Left colon (tissue), 2 donors: ENCODE measurements at places on chromosomes 12 and 14. TPM values are rescaled to one million over a fixed set of nuclear protein-coding genes. Genes with fewer than 3 reads are reported as not detected.

The ALG10B gene
- total RNA-seq = 5.3 TPM

The TBX3 gene
- 5.6 TPM for total RNA-seq

The KLRC2 gene
- 1.7 TPM for total RNA-seq

The FZD10 gene
- total RNA-seq = 0.14 TPM

The KERA gene
- total RNA-seq = not detected

The INHBE gene
- not detected for total RNA-seq

The GRIP1 gene
- total RNA-seq = 11.4 TPM

The TAS2R13 gene
- total RNA-seq = 1.3 TPM

- no peak for DNase-seq
These were observed 4.9 kb upstream of the DCAF4 start for GRCh38 chr14:72921396-72921795.

- peak; percentile 20 for DNase-seq
These were observed 18.9 kb upstream of the LRTM2 start for GRCh38 chr12:1801303-1801975.

GRCh38 chr14:36818246-36818645 lies 156.6 kb downstream of the PAX9 start:
- no peak for DNase-seq

DNA sequence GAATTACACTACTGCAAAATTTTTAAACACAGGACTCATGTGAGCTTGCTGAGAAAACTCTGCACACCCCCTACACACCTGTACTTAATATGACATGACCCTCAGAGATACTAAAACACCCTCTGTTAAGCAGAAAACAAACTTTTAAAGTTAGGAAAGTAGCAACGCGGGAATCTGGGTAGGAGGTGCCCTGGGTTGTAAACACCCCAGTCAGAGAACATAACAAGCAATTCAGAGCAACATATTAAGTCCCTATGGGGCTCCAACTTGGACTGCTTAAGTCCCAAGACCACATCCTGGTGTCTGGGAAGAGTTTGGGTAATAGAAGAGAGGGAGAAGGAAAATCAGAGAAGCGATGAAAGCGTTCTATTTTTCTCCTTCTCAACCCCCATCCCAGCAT lies 1.2 kb downstream of the ATF7 start:
- DNase-seq = no peak

- DNase-seq = no peak
These were observed 57.8 kb downstream of the B4GALNT3 start for GRCh38 chr12:517538-517937.

DNA sequence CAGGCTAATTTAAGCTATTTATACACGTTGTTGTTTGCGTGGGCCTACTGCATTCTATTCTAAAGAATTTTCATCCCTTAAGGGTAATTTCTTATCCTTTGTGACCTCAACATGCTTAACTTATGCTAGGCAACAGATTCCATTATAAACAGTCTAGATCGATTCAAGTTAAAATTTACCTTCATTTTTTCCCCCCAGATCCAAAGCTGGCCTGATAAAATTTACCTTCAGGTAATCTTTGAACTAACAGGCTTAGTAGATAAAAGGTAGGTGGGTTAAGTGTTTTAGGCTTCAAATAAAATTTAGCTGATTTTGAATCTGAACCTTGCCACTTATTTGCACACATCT lies 389 bp upstream of the CCNB1IP1 start:
- DNase-seq = no peak

GRCh38 chr14:33676135-33676566 lies 274.7 kb downstream of the EGLN3 start:
- DNase-seq = no peak

DNA sequence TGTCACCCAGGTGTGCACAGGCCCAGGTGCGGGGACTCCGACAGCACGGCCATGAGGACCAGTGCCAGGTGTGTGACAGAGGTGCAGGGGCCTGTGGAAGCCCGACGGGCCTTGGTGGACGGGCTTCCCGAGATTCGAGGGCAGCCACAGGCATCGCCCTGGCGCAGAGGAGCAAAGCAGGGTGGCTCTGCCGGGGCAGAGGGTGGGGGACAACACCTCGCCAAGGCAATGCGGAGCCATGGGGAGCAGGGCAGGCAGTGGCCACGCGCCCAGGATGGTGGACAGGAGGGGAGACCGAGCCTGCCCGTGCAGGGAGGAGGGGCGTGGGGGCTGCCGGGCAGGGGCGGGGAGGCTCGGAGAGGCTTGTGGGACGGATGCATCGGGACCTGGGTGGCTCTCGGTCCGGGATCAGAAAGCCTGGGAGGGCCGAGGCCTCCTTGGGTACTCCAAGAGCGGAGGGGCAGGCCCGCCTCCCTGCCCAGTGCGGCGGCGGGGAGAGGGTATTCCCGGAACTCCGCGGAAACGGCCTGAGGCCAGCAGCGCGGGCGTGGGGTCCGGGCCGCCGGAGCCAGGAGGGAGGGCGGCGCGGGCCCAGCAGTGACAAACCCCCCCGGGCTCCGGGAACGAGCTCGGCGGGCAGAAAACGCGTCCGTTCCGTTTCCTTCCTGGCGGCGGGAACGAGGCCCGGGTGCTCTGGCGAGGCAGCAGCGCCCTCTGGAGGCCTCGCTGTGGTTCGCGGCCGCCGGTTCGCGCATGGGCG lies 1.6 kb downstream of the TMEM121 start:
- DNase-seq = peak; percentile 70

DNA sequence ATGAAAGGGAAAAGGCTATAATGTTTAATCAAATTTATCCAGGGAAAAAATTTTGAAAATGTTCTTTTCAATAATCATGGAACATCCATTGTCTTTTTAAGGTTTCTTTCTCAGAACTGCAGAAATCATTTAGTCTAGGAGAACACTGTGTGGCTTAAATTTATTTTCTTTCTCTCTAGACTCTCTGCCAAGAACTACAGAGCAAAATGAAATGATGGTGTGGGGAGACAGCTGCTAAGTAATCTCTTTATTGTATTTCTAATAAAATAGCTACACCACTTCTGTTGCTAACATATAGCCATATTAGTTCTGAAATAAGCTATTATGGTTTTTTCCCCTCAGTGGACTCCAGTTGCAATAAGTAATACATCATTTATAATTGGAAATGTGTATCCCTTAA lies 120.9 kb downstream of the EFCAB11 start:
- DNase-seq = no peak

GRCh38 chr14:36591482-36591881 lies 9.1 kb upstream of the NKX2-8 start:
- DNase-seq = no peak

DNA sequence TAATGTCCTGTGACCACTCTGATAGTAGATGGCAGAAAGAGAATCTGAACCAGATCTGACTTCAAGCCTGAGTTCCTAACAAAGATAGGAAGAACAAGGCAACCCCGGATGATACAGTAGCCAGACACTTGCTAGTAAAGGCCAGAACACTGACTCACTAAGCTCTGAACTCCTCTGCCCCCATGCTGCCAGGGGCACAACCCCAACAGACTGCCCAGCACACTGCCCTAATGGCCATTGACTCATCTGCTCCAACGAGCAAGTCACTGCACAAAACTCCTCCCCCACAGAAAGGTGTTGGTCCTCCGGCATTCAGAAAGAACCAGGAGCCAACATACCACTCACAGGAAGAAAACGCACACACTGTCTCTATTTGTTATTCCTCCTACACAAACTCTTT lies 179.6 kb upstream of the NUDT4 start:
- no peak for DNase-seq

GRCh38 chr12:44253338-44253856 lies 417.5 kb downstream of the TMEM117 start:
- DNase-seq = no peak

DNA sequence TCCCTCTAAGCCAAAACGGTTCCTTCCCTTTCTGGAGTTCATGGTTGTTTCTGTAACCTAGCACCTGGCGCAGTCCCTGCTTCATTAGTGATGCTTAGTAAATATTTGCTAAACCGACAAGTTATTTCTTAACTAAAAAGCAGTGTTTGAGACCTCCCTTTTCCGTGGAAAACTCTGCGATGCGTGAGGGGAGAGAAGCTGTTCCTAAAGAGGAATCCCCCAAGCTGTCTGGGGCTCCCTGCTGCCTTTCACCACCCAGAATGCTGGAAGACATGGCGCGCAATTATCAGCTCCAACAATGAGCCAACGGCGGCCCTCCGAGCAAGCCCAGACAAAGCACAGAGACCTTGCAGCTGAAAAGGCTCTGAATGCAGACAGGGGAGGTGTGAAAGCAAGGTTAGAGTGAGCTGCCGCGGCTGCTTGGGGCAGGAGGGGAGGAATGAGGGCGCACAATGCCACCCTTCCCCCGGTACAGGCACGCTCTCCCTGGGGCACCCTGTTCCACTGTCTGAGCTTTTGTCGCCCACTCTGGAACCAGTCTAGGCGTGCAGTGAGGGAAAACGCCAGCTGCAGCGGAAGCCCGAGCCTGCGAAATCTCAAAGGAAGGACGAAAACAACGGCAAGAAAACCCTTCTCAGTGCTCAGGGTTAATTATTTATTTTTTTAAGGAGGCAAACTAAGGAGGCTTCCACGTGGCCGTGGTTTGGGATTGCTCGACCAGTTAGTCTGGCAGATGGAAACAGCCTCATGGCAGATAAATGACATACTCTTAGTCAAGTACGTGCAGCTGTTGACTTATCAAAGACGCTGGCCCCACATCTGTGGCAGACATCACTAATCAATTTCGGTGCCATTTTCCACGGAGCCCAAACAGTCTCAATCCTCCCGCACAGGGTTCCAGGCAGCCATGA lies 66.3 kb downstream of the RBM19 start:
- DNase-seq = no peak

- no peak for DNase-seq
These were observed 86.8 kb upstream of the PKP2 start for GRCh38 chr12:32983332-32983731.

DNA sequence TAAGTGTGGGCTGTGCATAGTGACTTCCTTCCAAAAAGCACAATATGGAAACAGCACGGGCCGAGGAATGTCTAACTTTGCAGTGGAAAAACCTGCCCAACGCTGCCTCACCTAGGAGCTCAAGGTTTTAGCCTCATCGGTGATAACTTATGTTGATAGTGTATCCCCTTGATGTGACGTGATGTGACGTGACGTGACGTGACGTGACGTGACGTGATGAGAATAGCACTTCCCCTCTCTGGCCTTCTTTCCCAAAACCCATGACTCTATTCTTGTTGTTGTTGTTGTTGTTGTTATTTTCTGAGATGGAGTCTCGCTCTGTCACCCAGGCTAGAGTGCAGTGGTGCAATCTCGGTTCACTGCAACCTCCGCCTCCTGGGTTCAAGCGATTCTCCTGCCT lies 64.5 kb downstream of the KCNK13 start:
- no peak for DNase-seq

- no peak for DNase-seq
These were observed 4.4 kb downstream of the BDKRB1 start for GRCh38 chr14:96260341-96260821.

DNA sequence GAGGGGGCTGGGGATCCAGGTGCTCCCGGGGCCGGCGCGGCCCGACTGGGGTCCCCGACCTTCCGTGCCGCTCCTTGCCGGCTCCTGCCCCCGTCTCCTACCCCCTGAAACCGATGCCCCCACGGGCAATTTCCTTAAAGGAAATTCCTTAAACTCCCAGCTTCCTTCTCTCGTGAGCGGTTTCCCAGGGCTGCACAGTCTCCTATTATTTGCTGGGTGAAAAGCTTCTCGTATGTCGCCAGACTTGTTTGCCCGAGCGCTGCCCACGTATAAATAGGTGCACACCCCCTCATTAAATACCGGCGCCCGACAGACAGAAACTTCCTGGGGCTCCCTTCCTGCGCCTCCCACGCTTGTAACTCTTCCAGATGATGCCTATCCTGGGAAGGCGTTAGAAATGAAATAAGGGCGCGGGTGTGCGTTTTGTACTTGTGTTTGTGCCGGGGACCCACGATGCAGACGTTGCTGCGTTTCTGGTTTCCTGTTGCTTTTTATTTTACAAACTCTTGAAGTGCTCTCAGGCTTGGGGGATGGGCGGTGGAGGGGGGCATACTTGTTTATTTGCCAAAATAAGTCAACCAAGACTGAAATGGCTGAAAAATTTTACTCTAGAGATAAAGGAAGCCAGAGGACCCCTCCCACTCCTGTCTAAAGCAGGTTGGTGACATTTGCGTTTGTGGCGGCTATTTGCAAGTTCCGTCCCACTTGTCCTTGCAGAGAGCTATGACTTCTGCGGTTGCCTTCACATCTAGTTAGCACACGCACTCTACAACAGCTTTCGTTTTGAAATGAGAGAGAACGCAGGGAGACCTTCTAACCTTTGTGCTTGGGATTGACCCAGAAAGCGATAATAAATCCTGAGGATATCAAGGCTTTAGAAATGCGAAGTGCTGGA lies 1.0 kb downstream of the HIP1R start:
- peak; percentile 74 for DNase-seq

DNA sequence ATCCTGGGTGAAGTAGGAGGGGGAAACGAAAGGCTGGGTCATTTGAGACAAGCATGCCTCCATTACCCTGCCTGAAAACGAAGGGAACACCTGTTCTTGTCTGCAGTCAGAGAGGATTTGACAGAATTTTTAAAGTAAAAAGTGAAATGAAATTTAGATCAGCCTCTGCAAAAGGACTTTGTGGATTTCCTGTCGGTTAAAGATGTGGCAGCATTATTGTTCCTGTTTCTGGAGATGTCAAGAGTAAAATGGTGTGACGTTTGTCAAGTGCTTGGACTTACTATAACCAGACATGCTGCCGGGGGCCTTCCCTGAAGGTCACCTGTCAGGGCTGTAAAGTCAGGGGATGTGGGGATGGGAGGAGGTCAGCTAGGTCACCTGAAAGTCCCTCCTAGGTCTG lies 32.0 kb downstream of the NRXN3 start:
- no peak for DNase-seq

- peak; percentile 20 for DNase-seq
These were observed 27.3 kb downstream of the TTC5 start for GRCh38 chr14:20278414-20278813.

GRCh38 chr12:26740991-26741390 lies 92.0 kb downstream of the ITPR2 start:
- no peak for DNase-seq

DNA sequence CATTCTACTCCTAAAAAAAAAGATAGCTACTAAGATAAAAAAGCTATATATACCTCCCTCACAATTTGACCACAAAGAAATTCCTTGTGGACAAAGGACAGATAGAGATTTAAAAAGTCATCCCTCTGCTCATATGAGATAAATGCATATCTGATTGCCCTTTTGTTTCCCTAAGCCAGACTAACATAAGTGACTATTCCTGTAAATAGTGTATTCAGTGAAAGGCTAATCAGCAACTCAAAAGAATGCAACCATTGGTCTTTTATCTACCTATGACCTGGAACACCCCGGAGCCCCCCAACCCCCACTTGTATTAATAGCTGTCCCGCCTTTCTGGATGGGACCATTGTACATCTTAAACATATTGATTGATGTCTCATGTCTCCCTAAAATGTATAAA lies 6.3 kb upstream of the TMPO start:
- DNase-seq = no peak

DNA sequence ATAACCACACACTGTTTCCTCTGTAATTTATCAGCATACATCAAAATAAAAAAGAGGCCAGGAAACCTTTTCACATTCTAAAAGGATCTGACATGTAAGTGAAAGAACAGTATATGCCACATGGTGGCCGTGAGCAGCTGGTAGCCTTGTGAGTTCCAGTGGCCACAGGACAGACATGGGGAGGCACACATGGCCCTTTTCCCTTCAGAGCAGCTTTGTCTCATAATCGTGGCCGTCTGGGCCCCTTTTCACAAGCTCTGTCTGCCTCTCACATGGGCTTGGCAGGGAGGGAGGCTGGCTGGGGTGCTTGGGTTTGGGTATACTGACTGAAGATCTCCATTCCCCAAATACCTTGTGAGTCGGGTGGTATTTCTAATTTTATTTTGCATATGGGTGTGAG lies 1.5 kb upstream of the ZDHHC22 start:
- no peak for DNase-seq
